Lower lobe of right lung (tissue), 2 donors: ENCODE measurements at places on chromosomes 1 and 21. TPM values are rescaled to one million over a fixed set of nuclear protein-coding genes. Genes with fewer than 3 reads are reported as not detected.
A peak's percentile ranks its signal among the peaks of the same experiment; 100 is the strongest.

The EXO1 gene
- total RNA-seq = 1.4 TPM

GRCh38 chr1:165047994-165048393, 308.5 kb downstream of the LMX1A start:
- DNase-seq = no peak

GRCh38 chr21:21045518-21045917, 47.3 kb downstream of the NCAM2 start:
- DNase-seq = no peak

The RNF220 gene
- 72.5 TPM for total RNA-seq

DNA sequence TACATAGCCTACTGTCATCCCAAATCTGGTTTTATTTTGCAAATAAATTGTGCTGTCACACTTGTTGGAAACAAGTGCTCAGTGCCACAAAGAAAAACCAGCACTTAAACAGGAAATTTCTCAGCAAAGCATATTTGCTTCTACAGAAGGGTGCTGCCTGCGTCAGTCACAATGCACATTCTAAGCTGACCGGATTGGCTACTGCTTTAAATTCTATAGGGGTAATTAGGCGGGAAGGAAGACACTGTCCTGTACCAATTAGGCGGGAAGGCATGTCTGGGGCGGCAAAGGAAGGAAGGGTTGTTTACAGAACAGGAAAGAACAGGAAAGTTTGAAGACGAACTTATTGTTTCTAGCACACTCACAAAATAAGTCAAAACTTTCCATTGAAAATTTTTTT, 2.8 kb downstream of the IFI16 start:
- DNase-seq = no peak

DNA sequence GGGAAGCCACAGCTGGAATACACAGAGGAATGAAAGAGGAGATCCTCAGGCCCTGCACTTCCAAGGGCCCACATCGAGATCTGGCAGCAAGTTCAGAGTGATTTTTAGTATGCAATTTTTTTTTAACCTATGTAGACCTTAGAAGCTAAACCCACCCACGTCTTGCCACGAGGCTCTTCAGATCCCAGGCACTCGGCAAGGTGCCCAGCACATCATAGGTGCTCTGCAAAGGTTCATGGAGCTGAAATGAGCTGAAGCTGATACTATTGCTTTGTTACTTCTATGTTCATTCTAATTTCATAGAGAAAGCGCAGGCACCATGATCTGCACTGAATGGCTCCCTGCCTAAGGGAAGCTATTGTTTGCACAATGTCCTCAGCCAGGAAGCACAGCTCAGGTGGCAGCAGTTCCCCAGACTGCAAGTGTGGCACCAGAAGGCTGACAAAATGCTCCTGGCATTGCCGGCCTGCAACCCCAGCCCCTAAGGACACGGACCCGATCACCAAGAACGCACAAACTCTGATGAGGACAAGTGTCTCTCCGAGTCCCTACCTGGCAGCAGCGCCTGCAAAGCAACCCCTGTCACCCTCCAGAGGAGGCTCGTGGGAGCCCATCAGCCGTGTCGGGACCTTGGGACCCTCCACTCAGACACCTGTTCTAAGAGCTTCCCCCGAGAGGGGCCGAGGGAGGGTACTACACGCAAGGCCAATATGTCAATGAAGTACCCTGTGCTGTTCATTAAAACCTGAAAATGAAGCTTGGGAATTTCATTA, 264.2 kb downstream of the NPHP4 start:
- DNase-seq = peak; percentile 18

- DNase-seq = no peak
Observed at GRCh38 chr1:245679821-245680780, 525.3 kb downstream of the KIF26B start.

GRCh38 chr1:198873696-198874230, 234.9 kb downstream of the PTPRC start:
- DNase-seq = no peak
